ENCODE measurements at places on chromosomes 4 and X. TPM values are rescaled to one million over a fixed set of nuclear protein-coding genes. Genes with fewer than 3 reads are reported as not detected.

Gene ITIH6
- not detected for polyA plus RNA-seq

GRCh38 chr4:1767061-1767769, 25.9 kb upstream of the FGFR3 start:
- no peaks in the 10 kb centered on the region for H3K27me3 ChIP-seq
- H3K4me3 ChIP-seq = no peak overlapping the region
- no peak overlapping the region for H3K27ac ChIP-seq
- no peaks in the 10 kb centered on the region for H3K4me1 ChIP-seq

DNA sequence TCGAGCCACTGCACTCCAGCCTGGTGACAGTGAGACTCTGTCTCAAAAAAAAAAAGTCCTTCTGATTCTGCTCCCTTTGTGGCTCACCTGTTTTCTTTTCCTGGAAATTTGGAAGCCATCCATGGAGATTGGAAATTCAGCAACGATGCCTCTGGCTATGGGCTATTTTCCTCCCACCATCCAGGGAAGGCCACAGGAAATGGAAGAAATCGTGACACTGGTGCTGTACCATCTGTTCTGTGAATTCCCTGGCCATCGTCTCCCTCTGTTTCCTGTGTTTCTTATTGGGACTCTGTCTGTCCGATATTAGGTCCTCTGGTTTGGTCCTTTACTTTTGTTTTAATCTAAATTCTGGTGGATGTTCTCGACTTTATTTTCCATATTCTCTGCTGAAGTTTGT, 29.4 kb upstream of the ADRA2C start:
- H3K36me3 ChIP-seq = no peaks in the 10 kb centered on the region
- no peak overlapping the region for H3K4me3 ChIP-seq
- H3K27me3 ChIP-seq = peaks cover 31% of the 10 kb centered on the region
- no peak overlapping the region for H3K27ac ChIP-seq
- no peaks in the 10 kb centered on the region for H3K4me1 ChIP-seq

Gene CT45A3
- polyA plus RNA-seq = not detected

Gene RGN
- polyA plus RNA-seq = 2.4 TPM

DNA sequence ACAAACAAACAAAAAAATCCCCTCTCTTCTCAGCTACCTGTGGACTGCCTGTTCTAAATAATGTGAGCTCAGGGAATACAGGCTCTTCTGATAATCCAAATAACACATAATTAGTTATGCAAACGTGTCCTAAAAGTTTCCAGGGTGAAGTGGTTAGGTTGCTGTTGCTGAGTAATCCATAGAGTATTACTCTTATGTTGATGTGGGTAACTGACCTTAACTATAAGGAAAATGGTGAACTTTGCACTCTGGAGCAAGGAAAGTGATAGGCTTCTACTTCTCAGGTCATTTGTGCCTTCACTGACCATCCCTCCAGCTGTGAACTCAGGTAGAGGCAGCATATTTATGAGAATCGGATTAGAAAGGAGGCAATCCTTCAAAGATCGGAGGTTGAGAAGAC, 19.9 kb downstream of the MSN start:
- no peaks in the 10 kb centered on the region for H3K27me3 ChIP-seq
- H3K4me1 ChIP-seq = peaks cover 61% of the 10 kb centered on the region
- no peak for DNase-seq
- H3K4me3 ChIP-seq = no peak overlapping the region

Gene GAK
- polyA plus RNA-seq = 38.0 TPM

DNA sequence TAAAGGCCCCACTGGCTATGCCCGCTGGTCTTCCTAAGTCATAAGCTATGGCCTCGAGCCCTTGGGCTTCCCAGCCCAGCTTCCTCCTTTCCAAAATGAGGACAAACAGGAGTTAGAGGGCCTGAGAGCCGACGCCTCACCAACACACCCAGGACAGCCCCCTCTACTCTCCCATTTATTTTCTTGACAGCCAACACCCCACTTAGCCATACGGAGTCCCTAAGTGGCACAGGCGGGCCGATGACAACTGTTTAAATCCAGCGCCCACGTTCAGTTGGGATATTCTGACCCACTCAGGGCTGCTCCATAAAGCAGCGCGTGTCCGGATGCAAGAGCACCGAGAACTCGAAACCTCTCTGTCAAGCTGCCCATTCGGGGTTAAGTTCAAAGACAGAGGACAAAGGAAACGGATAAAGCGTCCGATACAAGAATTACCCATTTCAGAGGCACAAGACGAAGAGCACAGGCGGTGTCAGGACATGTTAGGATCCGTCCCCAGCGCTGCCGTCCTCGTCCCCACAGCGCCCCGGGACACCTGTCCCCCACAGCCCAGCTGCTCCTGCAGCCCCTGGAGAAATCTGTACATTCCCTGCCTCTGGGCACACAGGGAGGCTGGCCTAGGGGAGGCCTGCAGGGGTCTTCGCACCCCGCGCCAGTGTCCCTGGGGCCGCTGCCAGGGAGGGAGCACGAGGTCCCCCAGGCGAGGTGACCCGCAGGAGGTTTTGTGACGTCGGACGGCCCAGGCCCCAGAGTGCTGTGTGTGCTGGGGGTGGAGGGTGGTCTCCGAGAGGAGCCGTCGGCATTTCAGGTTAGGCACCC, 1.2 kb downstream of the PRKX start:
- H3K27me3 ChIP-seq = no peaks in the 10 kb centered on the region
- H3K4me3 ChIP-seq = peak overlapping the region; percentile 81
- H3K27ac ChIP-seq = no peak overlapping the region

Gene SLC6A14
- polyA plus RNA-seq = not detected

- no peaks in the 10 kb centered on the region for H3K36me3 ChIP-seq
- H3K4me1 ChIP-seq = no peaks in the 10 kb centered on the region
- H3K27me3 ChIP-seq = no peaks in the 10 kb centered on the region
- no peak for DNase-seq
- H3K27ac ChIP-seq = no peak overlapping the region
These were observed 250.8 kb downstream of the SLC39A8 start for GRCh38 chr4:102094481-102094880.

GRCh38 chrX:8183346-8183745, 12.3 kb upstream of the VCX2 start:
- no peaks in the 10 kb centered on the region for H3K4me1 ChIP-seq
- H3K27me3 ChIP-seq = no peaks in the 10 kb centered on the region
- H3K36me3 ChIP-seq = no peaks in the 10 kb centered on the region
- no peak for DNase-seq

GRCh38 chr4:170884969-170885570, 795.3 kb upstream of the AADAT start:
- H3K27me3 ChIP-seq = no peaks in the 10 kb centered on the region

Gene GAGE12E
- not detected for polyA plus RNA-seq

Gene SHROOM2
- polyA plus RNA-seq = 0.63 TPM

Gene PCDH11X
- not detected for polyA plus RNA-seq

GRCh38 chrX:23749576-23749975, 6.5 kb upstream of the ACOT9 start:
- H3K27ac ChIP-seq = no peak overlapping the region
- H3K4me1 ChIP-seq = peaks cover 11% of the 10 kb centered on the region
- H3K4me3 ChIP-seq = no peak overlapping the region
- no peaks in the 10 kb centered on the region for H3K36me3 ChIP-seq

- H3K36me3 ChIP-seq = no peaks in the 10 kb centered on the region
- DNase-seq = no peak
- H3K27me3 ChIP-seq = no peaks in the 10 kb centered on the region
- no peak overlapping the region for H3K4me3 ChIP-seq
- no peaks in the 10 kb centered on the region for H3K4me1 ChIP-seq
These were observed 1025.0 kb upstream of the PCDH10 start for GRCh38 chr4:132123870-132124623.

- H3K4me1 ChIP-seq = peaks cover 7% of the 10 kb centered on the region
- no peak overlapping the region for H3K4me3 ChIP-seq
- no peaks in the 10 kb centered on the region for H3K27me3 ChIP-seq
- no peak overlapping the region for H3K27ac ChIP-seq
These were observed 5.0 kb downstream of the PRMT9 start for GRCh38 chr4:147678796-147679549.

- no peaks in the 10 kb centered on the region for H3K4me1 ChIP-seq
These were observed 41.2 kb downstream of the LAS1L start for GRCh38 chrX:65493431-65493830.

GRCh38 chr4:45033676-45034419, 307.5 kb upstream of the GNPDA2 start:
- no peaks in the 10 kb centered on the region for H3K27me3 ChIP-seq
- no peaks in the 10 kb centered on the region for H3K4me1 ChIP-seq
- no peak overlapping the region for H3K4me3 ChIP-seq
- H3K36me3 ChIP-seq = no peaks in the 10 kb centered on the region

GRCh38 chr4:27368781-27369180, 508.1 kb downstream of the STIM2 start:
- no peaks in the 10 kb centered on the region for H3K27me3 ChIP-seq
- no peaks in the 10 kb centered on the region for H3K4me1 ChIP-seq
- DNase-seq = no peak
- no peak overlapping the region for H3K27ac ChIP-seq
- no peak overlapping the region for H3K4me3 ChIP-seq

Gene RIBC1
- 0.70 TPM for polyA plus RNA-seq

- no peaks in the 10 kb centered on the region for H3K27me3 ChIP-seq
- no peak overlapping the region for H3K27ac ChIP-seq
- H3K4me1 ChIP-seq = peaks cover 11% of the 10 kb centered on the region
- no peak overlapping the region for H3K4me3 ChIP-seq
These were observed 6.4 kb downstream of the USP11 start for GRCh38 chrX:47239199-47239598.

GRCh38 chrX:19003756-19004155, 19.8 kb upstream of the PHKA2 start:
- H3K36me3 ChIP-seq = no peaks in the 10 kb centered on the region
- H3K27me3 ChIP-seq = no peaks in the 10 kb centered on the region
- no peak overlapping the region for H3K4me3 ChIP-seq

GRCh38 chr4:2438822-2439718, 20.3 kb downstream of the CFAP99 start:
- H3K27me3 ChIP-seq = no peaks in the 10 kb centered on the region
- DNase-seq = no peak
- H3K4me3 ChIP-seq = no peak overlapping the region
- H3K36me3 ChIP-seq = no peaks in the 10 kb centered on the region
- no peak overlapping the region for H3K27ac ChIP-seq

GRCh38 chr4:15234116-15234855, 193.5 kb upstream of the C1QTNF7 start:
- DNase-seq = peak; percentile 89
- peaks cover 23% of the 10 kb centered on the region for H3K27me3 ChIP-seq
- peak overlapping the region; percentile 23 for H3K4me3 ChIP-seq
- no peaks in the 10 kb centered on the region for H3K36me3 ChIP-seq

- no peaks in the 10 kb centered on the region for H3K4me1 ChIP-seq
- no peak overlapping the region for H3K27ac ChIP-seq
- H3K36me3 ChIP-seq = no peaks in the 10 kb centered on the region
- no peaks in the 10 kb centered on the region for H3K27me3 ChIP-seq
These were observed 528 bp upstream of the SLC25A4 start for GRCh38 chr4:185142564-185142911.

Gene AREG
- polyA plus RNA-seq = 0.56 TPM

DNA sequence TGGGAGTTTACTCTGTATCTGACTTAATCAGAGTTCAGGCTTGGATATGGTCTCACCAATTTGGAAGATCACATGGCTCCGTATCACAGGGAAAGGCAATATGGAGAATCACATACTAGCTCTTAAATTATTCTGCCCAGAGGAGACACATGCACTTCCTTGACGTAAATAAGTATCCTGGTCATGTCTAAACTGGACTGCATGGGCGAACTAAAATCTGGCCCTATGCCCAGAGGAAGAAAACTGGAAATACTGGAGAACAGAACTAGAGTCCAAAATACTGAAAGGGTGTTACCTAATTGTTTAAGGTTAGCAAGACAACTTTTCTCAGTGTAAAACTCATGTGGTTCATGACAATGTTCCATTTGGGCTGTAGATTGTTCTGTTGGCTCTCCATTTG, 832.3 kb downstream of the RAB28 start:
- no peaks in the 10 kb centered on the region for H3K27me3 ChIP-seq
- no peak for DNase-seq
- H3K36me3 ChIP-seq = no peaks in the 10 kb centered on the region
- H3K27ac ChIP-seq = no peak overlapping the region
- no peaks in the 10 kb centered on the region for H3K4me1 ChIP-seq

GRCh38 chr4:111676533-111676932, 468.7 kb upstream of the FAM241A start:
- H3K27me3 ChIP-seq = no peaks in the 10 kb centered on the region
- no peak for DNase-seq
- no peaks in the 10 kb centered on the region for H3K36me3 ChIP-seq
- peaks cover 40% of the 10 kb centered on the region for H3K4me1 ChIP-seq
- peak overlapping the region; percentile 18 for H3K27ac ChIP-seq
- no peak overlapping the region for H3K4me3 ChIP-seq

DNA sequence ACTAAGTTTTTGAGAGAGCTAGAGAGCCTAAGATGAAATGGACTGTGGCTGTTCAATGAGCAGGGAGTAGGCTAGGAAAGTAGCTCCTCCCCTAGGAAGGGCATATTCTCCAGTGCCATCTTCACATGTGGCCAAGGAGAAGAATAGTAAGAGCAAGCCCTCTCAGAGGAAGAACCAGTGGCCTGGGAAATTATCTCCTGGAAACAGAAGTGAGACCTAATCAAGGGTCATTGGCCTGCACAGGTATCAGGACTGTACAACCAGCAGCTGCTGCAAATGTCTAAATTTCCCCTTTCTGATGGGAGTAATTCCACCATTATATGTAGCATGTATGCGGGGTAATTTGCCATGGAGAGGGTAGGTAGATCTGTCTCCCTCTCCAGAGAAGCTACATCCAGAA, 334.8 kb upstream of the RASGEF1B start:
- H3K27ac ChIP-seq = no peak overlapping the region
- no peak overlapping the region for H3K4me3 ChIP-seq
- no peak for DNase-seq
- no peaks in the 10 kb centered on the region for H3K36me3 ChIP-seq
- H3K4me1 ChIP-seq = no peaks in the 10 kb centered on the region

GRCh38 chr4:110823251-110823650, 200.4 kb upstream of the PITX2 start:
- peak; percentile 71 for DNase-seq
- no peak overlapping the region for H3K4me3 ChIP-seq
- H3K27me3 ChIP-seq = no peaks in the 10 kb centered on the region
- H3K4me1 ChIP-seq = no peaks in the 10 kb centered on the region
